Body of pancreas (tissue), 4 donors: ENCODE measurements at places on chromosomes 16 and 17. TPM values are rescaled to one million over a fixed set of nuclear protein-coding genes. Genes with fewer than 3 reads are reported as not detected.

DNA sequence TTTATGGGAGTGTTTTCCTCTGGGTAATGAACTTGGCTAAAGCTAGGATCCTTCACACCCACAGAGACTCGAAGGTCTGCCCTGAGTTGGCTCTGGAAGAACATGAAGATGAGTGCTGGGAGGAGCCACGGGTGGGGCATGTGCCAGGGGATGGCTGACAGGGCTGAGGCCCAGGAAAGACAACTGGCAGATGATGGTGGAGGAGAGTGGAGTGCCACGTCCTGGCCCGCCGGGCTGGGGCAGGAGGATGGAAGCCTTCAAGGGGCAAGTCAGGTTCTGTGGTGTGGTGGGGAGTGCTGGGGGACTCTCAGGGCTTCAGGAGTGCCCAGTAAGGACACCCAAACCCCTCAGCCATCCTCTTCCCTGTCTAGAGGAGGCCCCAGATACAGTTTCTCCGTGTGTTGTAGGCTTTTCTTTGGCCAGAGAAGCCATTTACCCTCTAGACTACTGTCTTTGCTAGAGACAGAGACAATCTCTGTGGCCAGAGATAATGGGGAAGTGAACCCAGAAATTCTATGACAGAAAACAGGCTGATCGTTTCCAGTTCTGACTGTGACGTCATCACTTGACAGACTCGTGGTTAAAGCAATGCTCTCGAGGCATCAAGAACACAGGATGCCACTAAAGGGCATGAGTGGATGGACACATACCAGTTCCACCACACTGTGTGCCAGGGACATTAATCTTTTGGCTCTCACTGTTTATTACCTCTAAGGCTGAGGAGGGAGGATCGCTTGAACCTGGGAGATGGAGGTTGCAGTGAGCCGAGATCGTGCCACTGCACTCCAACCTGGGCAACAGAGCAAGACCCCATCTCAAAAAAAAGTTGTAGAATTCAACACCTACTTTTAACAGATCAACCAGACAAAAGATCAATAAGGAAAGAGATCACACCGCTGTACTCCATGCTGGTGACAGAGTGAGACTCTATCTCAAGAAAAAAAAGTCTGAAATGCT is 18.6 kb upstream of the SLC5A10 start:
- no peaks in the 10 kb centered on the region for H3K4me1 ChIP-seq
- H3K36me3 ChIP-seq = no peaks in the 10 kb centered on the region
- H3K27me3 ChIP-seq = no peaks in the 10 kb centered on the region
- no peak overlapping the region for H3K27ac ChIP-seq

GRCh38 chr16:53457670-53458069 is 23.4 kb downstream of the RBL2 start:
- H3K4me1 ChIP-seq = no peaks in the 10 kb centered on the region
- H3K27ac ChIP-seq = no peak overlapping the region
- no peaks in the 10 kb centered on the region for H3K27me3 ChIP-seq
- DNase-seq = peak; percentile 16
- H3K4me3 ChIP-seq = no peak overlapping the region
- peaks cover 41% of the 10 kb centered on the region for H3K36me3 ChIP-seq

PRSS27 gene
- total RNA-seq = 2.1 TPM

- H3K36me3 ChIP-seq = no peaks in the 10 kb centered on the region
- no peak for DNase-seq
- no peak overlapping the region for H3K4me3 ChIP-seq
- no peaks in the 10 kb centered on the region for H3K27me3 ChIP-seq
Measured at GRCh38 chr16:73996624-73997339, 299.8 kb upstream of the PSMD7 start.

DNA sequence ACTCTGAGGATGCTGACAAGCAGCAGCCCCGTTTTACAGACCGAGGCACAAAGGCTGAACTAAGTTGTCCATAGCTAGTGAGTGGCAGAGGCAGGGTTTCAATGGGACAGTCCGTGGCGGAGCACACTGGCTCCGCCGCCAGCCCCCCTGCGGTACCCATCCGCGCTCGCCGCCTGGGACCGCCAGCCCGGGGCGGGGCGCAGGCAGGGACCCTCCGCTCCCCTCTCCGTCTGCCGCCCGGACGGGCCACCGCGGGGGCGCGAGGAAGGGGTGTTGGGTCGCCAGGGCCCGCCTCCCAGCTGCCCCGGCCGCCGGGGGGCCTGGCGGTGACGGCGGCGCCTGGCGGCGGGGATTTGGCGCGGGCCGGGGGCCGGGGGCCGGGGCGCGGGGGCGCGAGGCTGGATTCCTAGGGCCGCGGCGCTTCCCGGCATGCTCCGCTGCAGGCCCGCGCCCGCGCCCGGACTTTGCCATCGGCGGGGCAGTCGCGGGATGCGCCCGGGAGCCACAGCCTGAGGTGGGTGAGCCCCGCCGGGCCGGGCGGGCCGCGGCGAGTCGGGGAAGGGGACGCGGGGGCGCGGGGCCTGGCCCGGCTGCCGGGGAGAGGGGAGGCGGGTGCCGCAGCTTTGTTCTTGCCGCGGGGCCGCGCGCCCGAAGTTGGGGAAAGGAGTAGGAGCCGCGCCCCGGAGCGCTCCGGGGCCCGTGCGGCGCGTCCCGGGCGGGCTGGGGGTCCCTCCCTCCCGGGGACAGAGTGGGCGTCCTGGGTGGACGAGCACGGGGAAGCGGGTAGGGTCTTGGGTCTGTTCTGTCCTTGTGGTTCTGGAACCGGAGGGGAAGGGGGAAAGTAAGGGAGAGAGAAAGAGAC is at the start of gene TMEM98:
TSS of gene TMEM98 (plus strand) at position 430 of the 862 bp plus-strand sequence. CDS start 3,376 bp downstream, outside the sequence.
- H3K36me3 ChIP-seq = no peaks in the 10 kb centered on the region
- peak within 1 kb of the TSS; percentile 71 for H3K27ac ChIP-seq

DNA sequence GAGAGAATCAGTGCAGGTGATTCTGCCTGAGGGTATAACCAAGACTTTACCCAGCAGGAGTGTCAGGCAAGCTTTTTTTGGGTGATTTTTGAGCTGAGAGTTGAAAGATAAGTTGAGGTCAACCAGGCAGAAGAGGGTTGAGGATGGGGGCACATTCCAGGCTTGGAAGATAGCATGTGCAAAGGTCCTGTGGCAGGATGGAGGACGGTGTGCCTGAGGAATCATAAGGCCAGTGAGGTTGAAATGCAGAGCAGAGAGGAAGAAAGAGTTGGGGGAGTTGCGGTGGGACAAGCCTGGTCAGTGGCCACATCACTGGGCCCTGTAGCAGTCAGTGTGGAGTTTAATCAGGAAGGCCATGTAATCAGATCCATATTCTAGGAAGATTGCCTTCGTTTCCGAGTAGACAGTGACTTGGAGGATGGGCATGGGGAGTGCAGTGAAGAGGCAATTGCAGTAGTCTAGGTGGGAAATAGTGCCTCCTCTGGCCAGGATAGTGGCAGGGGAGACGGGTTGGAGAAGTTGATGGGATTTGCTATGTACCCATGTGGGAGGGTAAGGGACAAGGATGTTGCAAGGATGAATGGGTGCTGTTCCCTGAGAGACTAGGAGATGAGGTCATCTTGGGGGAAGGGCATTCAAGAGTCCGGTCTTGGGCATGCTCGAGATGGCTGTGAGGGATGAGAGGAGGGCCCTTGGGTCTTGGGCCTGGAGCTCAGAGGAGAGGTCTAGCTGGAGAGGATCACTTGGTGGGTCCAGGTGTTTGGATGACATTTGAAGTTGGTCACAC is 3.9 kb downstream of the PLEKHG4 start:
- H3K27ac ChIP-seq = no peak overlapping the region
- no peak for DNase-seq
- H3K36me3 ChIP-seq = no peaks in the 10 kb centered on the region
- no peak overlapping the region for H3K4me3 ChIP-seq
- H3K4me1 ChIP-seq = peaks cover 22% of the 10 kb centered on the region
- no peaks in the 10 kb centered on the region for H3K27me3 ChIP-seq

SECTM1 gene
- 6.3 TPM for total RNA-seq

DNA sequence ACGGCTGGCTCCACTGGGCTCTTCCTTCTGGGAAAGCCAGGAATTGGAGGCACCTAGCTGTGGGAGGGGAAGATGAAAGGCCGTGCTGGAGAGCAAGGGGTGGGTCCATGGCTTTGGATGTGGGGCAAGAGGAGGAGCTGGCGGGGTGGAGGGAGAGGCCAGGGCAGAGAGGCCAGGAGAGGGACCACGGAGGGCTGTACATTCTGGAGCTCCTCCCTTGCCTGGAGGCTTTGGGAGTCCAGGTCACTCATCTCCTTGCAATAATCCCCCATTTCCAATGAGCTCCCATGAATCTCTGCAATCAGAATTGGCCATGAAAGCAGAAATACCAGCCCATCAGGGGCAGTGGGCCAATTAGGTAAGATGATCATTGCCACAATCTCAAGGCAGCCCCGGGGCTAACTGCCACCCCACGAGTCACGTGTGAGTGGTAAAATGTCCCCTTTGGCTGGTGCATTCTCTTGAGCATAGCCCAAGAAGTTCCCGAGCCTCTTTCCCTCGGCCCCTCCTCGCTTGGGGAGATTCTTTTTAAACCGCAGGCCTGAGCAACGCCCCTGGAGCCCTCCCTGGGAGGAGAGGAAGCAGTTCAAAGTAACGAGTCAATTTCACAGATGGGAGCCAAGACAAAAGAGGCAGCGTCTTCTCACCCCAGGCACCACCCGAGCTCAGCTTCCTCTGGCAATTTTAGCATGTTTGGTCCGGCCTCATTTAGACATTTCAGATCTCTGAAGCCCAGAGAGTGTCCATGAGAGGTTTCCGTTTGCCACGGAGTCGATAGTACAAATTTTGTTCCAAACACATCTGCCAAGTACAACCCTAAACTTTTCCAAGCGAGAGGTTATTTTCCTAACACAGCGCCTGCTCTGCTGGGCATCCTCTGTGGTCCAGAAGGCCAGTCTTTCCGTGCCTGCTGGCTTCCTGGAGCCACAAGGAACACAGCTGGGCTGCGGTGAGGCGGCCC is 13.4 kb downstream of the RTN4RL1 start:
- H3K27me3 ChIP-seq = no peaks in the 10 kb centered on the region
- peaks cover 28% of the 10 kb centered on the region for H3K4me1 ChIP-seq
- no peaks in the 10 kb centered on the region for H3K36me3 ChIP-seq
- H3K27ac ChIP-seq = peak overlapping the region; percentile 57
- no peak overlapping the region for H3K4me3 ChIP-seq
- peak; percentile 69 for DNase-seq

- H3K4me1 ChIP-seq = peaks cover 25% of the 10 kb centered on the region
- H3K27me3 ChIP-seq = no peaks in the 10 kb centered on the region
- H3K36me3 ChIP-seq = no peaks in the 10 kb centered on the region
- H3K27ac ChIP-seq = no peak overlapping the region
- no peak for DNase-seq
Measured at GRCh38 chr17:45230410-45230786, 8.7 kb downstream of the FMNL1 start.

GRCh38 chr17:76196675-76197074 is 43.6 kb downstream of the RNF157 start:
- no peaks in the 10 kb centered on the region for H3K36me3 ChIP-seq
- H3K4me1 ChIP-seq = peaks cover 13% of the 10 kb centered on the region
- peak; percentile 48 for DNase-seq
- H3K27me3 ChIP-seq = no peaks in the 10 kb centered on the region
- no peak overlapping the region for H3K27ac ChIP-seq

IRF8 gene
- 6.2 TPM for total RNA-seq

- H3K27me3 ChIP-seq = no peaks in the 10 kb centered on the region
- no peak overlapping the region for H3K27ac ChIP-seq
- no peak overlapping the region for H3K4me3 ChIP-seq
Measured at GRCh38 chr16:54289945-54290832, 3.6 kb upstream of the IRX3 start.

GCGR gene
- total RNA-seq = 0.52 TPM

MT4 gene
- total RNA-seq = not detected

GRCh38 chr17:17056156-17056539 is 13.9 kb downstream of the MPRIP start:
- H3K27me3 ChIP-seq = no peaks in the 10 kb centered on the region
- H3K36me3 ChIP-seq = no peaks in the 10 kb centered on the region
- H3K27ac ChIP-seq = peak overlapping the region; percentile 69
- H3K4me1 ChIP-seq = peaks cover 85% of the 10 kb centered on the region
- no peak for DNase-seq

RAB26 gene
- 25.4 TPM for total RNA-seq

IGF2BP1 gene
- total RNA-seq = not detected

DNA sequence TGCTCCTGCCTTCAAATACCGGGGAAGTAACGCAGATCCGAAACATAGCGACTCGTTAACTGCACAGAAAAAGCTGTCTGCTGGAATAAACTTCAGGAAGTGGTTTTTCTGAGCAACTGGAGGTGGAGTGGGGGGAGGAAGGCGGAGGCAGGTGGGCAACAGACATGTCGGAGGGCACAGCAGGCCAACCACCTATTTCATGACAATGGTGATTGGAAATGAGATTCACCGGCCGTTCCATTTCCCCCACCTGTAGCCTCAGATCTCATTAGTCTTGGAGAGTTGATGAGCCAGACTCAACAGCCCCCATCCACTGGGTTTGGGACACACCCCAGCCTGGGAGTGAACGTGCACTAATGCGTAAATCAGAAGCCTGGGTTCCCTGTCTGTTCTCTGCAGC is 7.7 kb upstream of the PECAM1 start:
- no peak overlapping the region for H3K27ac ChIP-seq
- no peak overlapping the region for H3K4me3 ChIP-seq
- DNase-seq = no peak
- H3K36me3 ChIP-seq = no peaks in the 10 kb centered on the region
- peaks cover 8% of the 10 kb centered on the region for H3K4me1 ChIP-seq

DNA sequence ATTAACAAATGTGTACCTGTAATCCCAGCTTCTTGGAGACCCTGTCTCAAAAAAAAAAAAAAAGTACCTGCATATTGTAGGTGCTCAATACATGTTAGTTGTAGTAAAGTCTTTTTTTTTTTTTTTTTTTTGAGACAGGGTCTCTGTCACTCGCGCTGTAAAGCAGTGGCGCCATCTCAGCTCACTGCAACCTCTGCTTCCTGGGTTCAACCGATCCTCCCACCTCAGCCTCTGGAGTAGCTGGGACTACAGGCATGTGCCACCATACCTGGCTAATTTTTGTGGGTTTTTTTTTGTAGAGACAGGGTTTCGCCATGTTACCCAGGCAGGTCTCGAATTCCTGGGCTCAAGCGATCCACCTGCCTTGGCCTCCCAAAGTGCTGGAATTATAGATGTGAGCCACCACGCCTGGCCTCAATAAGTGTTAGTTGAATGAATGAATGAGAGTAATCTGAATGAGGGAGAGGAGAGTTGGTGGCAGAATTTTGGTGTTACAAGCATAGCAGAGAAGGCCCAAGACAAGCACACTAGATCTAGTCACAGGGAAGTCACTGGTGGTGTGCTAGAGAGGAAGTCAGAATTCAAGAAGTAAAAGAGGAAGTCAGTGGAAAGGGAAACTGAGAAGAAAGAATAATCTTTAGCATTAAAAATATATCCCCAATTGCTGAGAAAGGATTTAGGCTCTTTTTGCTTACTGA is 9.4 kb upstream of the MYL4 start:
- H3K4me1 ChIP-seq = peaks cover 2% of the 10 kb centered on the region
- no peaks in the 10 kb centered on the region for H3K36me3 ChIP-seq
- no peak overlapping the region for H3K27ac ChIP-seq
- no peak for DNase-seq
- H3K4me3 ChIP-seq = no peak overlapping the region

CDH11 gene
- total RNA-seq = 8.6 TPM
